ENCODE measurements at places on chromosomes 7 and 10.

DNA sequence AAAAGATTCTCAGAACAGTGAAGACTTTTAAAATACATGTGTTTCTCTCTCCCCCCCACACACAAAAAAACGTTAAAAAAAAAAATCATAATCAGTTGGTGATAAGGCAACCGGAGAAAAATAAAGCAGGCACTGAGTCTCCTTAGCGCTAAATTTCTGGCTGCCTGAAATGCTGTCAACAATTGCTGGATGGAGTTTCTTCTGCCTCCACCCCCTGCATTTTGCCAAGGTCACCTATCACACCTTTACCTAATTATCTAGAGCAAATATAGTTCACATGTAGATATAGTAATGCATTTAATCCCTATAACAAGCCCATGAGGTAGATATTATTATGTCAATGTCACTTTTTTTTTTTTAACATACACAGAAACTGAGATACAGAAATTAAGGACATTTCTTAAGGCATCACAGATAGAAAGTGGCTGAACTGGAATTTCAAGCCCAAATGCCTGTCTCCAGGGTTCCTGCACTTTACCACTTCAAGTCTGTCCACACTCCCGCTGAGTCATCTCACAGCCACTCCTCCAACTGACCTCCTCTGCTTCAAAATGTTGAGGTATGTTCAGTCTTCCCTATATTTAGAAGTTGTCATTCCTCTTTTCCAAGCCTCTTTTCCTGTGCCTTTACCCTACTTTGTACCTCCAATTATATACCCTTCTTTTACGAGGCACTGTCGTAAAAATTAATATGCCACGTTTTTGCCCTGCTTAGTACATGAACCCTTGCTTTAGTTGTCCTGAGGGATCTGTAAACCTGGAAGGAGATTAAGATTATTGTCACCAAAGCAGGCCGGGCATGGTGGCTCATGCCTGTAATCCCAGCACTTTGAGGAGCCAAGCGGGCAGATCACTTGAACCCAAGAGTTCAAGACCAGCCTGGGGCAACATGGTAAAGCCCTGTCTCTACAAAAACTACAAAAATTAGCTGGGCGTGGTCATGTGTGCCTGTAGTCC is 72.8 kb upstream of the MPP7 start:
- DNase-seq = no peak

DNA sequence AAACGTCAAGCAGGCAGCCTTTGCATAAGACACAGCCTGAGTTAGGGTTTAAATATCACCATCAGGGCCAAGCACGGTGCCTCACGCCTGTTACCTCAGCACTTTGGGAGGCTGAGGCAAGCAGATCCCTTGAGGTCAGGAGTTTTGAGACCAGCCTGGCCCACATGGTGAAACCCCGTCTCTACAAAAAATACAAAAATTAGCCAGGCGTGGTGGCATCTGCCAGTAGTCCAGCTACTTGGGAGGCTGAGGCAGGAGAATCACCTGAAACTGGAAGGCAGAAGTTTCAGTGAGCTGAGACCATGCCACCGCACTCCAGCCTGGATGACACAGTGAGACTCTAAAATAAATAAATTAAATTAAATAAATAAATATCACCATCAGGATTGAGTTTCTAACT is 33.0 kb downstream of the SRPK2 start:
- peak; percentile 26 for DNase-seq

DNA sequence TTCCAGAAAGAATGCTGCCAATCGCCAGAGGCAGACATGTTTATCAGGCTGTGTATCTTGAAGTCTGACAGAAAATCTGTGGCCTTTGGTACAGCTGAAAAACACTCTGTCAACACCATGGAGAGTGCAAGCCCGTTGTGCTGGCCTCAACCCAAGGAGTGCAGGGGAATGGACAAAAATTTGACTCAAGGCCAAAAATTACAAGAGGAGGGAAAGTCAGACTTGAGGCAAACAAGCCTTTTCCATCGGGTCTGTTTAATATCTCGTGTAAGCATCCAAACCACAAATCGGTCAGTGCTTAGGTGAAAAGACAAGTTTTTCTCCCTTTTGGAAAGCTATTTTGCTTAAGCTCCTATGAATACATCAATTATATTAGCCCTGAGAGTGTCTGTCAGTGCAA is 305.3 kb upstream of the NFE2L3 start:
- no peak for DNase-seq

DNA sequence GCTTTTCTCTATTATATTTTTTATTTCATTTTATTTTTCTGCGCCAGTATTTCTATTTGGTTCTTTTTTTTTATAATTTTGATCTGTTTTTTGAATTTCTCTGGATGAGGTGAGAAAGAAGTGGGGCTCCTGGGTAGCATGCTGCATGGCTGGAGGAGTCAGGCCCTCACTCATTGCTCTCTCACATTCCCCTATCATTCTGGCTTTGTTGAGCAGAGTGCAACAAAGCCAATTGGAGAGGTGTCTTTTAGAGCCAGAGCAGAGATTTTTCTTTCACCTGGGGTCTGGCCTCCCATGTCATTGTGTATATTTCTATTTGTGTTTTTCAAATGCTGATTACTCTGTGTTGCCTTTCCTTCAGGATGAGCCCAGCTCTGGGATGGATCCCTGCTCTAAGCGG is 330.0 kb upstream of the CDC14C start:
- DNase-seq = no peak

DNA sequence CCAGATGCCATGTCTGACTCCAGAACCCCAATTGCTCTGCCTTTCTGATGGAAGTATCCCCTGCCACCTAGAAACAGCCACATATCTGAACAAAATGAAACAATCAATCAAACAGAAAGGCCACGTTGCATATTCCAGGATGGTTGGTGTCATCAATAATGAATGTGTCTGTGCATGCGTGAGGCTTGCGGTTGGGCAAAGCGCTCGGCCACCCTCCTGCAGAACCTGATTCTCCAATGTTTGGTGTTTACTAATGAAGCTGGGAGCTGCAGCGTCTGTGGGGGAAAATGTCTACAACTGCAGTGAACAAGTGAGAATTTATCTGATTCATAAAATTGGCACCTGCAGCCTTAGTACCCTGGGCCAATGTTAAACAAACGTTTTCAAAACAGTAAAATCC is 121.2 kb upstream of the ADARB2 start:
- no peak for DNase-seq

DNA sequence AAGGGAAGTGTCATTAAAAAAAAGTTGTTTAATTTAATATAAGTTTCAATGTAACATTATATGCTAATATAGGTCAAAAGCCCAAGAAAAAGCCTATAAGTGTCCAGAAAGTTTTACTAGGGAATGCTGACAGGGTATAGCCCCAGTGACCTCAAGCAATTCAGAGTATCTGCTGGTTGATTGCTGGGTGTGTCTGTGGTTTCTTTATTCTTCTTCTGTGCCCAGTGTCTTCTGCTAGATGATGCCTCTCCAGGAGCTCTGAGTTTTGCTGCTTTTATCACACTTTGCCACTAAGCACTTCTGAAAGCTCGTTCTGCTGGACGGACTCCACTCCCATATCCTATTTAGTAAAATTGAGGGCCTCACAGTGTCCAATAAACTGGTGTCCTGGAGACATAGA is 212.2 kb upstream of the NRG3 start:
- no peak for DNase-seq

GRCh38 chr7:117048882-117049281 is 95.6 kb downstream of the ST7 start:
- no peak for DNase-seq

GRCh38 chr7:128167791-128168666 is 73.0 kb upstream of the LEP start:
- peak; percentile 13 for DNase-seq

DNA sequence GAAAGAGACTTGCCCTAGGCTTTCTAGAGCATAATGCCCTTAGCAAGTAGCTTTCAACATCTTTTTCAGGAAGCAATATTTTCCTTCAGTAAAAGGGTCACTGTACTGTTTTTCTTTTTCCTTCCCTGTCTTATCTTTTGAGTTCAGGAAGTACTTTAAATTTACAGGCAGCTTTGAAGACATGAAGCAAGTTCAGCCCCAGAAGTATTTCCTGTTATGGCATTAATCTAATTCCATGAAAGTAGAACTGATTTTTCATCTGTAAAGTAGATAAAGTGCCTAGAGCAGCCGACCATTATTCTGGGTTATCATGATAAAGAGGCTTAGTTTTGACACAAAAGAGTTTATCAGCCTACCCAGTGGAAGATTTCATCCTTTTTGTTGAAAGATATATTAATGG is 288.2 kb downstream of the ADK start:
- DNase-seq = no peak

DNA sequence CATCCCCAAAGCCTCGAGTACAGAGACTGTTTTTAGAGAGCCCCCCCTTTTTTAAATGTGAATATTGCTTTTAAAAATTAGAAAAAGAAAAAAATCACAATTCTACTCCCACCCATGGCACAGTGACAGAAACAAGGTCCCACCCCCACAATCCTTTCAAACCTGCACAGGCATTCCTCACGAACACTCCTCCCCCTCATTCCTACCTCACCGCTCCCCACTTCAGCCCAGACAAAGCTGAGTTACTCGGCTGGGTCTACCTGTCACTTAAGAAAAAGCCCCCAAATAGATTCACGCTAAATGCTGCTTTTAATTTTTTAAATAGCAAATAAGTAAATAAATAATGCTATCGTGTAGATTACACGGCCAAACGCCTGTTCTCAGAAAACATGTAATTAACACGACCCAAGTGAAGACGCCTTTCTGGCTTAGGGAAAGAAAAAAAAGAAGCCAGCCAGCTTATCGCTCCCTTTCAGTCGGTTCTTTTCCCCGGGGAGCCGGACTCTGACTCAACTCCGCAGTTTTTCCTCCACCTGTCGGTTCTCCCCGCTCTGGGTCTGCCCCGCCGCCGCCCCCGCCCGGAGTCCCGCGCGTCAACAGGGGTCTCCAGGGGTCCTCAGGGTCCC is 739 bp downstream of the MPP7 start:
- DNase-seq = no peak

- DNase-seq = no peak
These were observed 223.9 kb upstream of the GLI3 start for GRCh38 chr7:42460933-42461332.

DNA sequence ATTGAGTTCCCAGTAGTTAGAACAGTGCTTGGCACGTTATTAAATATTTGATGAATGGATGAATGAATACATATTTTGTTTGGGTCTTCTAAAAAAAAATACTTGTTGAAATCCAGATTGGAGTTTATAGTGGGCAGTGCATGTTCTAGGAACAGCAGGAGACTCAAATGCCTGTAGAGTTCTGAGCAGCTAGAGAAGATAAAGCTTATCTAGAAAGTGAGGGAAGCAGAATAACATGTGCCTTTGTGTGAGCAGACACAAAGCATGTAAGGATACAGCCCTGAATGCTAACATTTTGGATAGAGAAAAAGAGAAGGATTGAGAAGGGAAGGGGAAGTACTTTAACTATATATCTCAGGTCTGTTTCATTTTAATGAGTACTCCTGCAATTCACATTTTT is 71.9 kb downstream of the SRI start:
- no peak for DNase-seq

- DNase-seq = no peak
These were observed 38.1 kb downstream of the LDB3 start for GRCh38 chr10:86706401-86706841.

- no peak for DNase-seq
These were observed 46.0 kb downstream of the ASB4 start for GRCh38 chr7:95531605-95532219.

GRCh38 chr10:131271966-131272365 is 39.6 kb downstream of the TCERG1L start:
- DNase-seq = no peak

GRCh38 chr10:114022766-114023597 is 20.7 kb upstream of the ADRB1 start:
- no peak for DNase-seq

DNA sequence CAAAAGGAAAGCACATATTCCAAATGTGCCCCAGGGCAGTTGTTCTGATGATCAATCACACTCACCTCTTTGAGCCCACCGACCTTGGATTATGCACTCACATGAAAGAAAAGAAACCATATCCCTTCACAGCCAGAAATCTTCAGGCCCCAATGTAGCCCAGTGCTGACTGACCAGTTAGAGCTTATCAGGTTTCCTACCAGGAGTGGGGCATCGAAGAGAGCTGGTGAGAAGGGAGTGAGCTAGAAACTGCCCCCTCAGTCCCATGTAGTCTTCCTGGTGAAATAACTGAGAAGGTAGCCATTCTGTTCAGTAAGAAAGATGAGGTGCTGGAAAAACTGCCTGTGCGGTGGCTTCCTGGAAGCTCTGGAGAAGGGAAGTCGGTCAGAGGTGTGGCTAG is 32.2 kb downstream of the NRCAM start:
- no peak for DNase-seq

GRCh38 chr7:131625817-131626372 is 69.5 kb upstream of the PODXL start:
- no peak for DNase-seq

- no peak for DNase-seq
These were observed 969.5 kb upstream of the ZNF722 start for GRCh38 chr7:63029207-63029522.

DNA sequence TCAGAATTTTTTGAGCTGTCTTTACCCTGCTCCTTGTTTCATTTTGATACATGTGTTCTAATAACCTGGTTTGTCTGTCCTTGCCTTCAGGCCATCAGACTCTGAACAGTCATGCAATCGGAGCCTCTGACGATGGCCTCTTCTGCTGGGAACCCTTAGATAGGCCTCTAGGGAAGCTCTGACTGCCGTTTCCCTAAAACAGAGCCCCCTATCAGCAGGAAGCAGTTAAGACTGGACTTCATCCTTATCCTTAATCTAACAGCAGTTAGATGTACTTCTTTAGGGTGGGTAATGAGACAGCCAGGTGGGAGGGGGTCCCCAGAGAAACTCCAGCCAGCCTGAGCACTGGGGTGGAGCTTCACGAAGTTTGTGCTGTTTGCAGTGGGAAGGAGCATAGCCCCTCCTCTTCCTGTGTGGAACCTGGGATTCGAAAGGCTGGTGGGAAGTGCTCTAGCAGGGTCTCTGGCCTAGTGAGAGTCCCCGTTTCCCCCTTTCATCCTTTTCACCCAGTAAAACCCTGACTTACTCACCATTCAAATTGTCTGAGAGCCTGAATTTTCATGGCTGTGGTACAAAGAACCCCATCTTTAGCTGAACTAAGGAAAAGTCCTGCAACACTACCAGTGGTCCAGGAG is 28.4 kb upstream of the SORCS3 start:
- no peak for DNase-seq

GRCh38 chr7:128021366-128021765 is 9.9 kb downstream of the LRRC4 start:
- DNase-seq = no peak

Measured in CD4-positive, alpha-beta T cell treated with Interleukin-15 for 1 hour (primary cell).